ENCODE measurements at places on chromosomes 12 and 14.

DNA sequence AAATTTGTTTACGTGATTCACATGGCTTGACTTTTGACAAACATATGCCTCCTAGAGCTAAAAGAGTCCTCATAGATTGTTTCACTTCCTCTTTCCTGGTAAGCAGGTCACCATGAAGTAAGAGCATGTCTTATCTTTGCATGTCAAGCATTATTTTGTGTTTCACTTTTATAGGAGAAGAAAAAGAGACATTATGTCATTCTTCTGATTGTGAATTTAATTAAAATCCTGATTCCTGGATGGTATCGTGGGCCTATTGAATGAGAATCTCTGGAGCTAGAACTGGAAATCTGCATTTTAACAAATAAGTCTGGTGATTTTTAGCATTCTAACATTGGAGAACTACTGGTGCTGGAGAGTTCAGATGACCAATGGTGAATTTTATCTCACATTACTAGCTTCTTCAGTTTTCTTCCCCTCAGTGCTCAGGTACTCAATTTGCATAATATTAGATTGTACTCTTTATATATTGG is 218.6 kb upstream of the ATP2B1 start:
- DNase-seq, result no peak

- DNase-seq, result no peak
These were observed 183.1 kb downstream of the CAND1 start for GRCh38 chr12:67452119-67452805.

DNA sequence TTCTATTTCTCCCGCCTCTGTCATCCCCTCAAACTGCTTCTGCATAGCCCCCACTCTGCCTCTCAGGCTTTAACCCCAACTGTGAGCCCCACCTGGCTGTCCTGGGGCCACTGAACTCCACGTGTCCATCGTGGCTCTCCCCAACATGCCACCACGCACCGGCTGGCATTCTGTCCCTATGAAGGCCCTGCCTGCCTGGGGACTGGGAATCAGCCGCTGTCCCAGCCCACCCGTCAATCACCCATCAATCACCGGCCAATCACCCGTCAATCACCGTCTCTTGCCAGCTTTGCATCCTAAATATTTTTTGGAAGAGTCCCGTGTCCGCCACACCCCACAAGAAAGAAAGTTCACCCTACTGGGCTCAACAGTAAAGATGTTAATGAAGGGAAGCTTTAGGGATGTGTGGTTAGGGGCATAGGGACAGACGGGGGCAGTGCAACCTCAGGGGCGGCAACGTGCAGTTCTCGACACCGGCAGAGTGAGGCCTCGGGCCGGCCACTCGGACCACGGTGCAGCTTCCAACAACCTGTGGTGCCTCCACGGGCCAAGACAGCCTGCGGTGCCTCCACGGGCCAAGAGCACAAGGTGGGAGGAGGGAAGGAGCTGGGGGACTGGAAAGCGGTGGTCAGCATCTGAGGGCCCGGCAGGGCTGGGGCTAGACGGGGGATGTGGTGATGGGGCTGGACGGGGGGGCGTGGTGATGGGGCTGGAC is 85.6 kb downstream of the GALNT9 start:
- DNase-seq, result no peak

DNA sequence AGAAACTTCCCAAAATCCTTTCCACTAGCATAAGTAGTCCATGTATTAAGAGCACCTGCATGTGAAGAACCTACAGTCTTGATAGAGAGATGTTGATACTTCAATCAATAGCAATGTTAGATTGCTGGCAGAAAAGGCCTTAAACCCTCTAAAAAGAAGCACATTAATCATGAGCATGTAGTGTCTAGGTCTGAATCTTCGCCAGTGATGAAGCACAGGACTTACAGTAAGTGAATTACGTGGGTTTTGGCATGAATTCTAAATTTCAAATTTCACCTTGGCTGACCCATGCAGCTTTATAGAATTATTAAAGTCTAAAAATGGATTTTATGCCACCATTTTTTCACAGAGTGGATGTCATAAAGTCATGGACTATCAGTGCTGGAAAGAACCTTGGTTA is 791.6 kb upstream of the NOVA1 start:
- no peak for DNase-seq

GRCh38 chr14:34420547-34421150 is 41.4 kb downstream of the SPTSSA start:
- DNase-seq, result no peak

DNA sequence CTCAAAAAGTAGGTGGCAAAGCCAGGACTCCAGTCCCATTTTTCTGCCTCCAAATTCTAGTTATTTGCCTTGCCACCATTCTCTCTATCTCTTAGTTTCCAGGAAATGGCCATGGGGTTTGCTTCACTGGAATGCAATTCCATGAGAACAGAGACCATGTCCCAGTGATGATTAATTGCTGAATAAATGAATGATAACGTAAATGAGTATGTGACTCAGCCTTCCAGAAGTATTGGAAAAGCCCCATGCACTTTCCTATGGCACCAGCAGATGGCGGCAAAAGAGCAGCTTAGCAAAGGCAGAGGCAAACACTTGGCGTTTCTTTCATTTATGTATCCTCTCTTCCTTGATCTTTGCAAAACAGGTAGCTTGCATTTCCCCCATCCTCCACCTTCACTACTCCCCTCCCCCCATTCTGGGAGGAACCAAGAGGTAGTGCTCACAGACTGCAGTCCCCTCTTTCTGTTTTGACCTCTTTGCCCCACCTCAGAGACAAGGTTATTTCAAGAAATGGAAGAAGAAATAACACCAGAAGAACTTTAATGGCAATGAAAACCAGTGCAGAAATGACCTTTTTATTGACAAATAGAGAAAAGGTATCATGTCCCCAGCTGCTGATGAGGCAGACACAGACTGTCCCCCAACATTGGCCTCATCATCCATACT is 21.3 kb downstream of the TBX3 start:
- no peak for DNase-seq

- DNase-seq, result no peak
These were observed 765 bp downstream of the SCYL2 start for GRCh38 chr12:100267603-100268281.

DNA sequence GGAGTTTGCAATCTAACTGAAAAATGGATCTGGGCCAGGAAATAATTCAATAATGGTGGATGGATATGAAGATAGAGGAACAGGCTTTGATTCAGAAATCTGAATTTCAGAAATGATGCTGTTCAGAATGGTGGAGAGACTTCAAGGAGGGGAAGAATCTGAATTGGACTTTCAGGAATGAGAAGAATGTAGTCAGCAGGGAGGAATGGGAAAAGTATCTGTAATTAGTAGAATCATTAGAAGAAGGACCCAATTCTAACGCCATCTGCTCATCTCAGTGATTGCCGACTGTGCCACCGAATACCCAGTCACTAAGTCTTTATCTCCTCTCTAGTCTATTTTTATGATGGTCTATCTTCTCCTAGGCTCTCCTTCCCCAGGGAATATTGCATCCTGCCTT is 363.2 kb downstream of the GALC start:
- DNase-seq, result no peak

DNA sequence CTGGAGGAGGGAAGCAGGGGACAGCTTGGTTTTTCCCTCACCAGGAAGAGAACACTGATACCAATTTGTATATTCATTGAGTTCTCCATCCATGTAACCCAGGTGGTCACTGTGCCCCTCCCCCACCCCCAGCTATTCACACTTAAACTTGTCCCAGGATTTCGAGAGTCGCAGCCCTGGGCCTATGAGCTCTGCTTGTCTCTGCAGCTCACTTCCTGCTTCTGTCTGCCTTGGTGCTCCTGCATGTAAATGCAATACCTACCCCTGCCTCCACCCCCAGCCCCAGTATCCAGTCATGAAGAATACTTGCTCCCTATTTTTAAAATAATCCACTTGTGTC is 452.2 kb downstream of the BCL11B start:
- DNase-seq, result no peak

- DNase-seq, result no peak
These were observed 561.9 kb downstream of the FLRT2 start for GRCh38 chr14:86091811-86092210.
